ENCODE measurements at places on chromosomes 3 and 15.
A peak's percentile ranks its signal among the peaks of the same experiment; 100 is the strongest.

- DNase-seq = no peak
Measured at GRCh38 chr15:80471881-80472280, 67.7 kb downstream of the ARNT2 start.

GRCh38 chr3:72129501-72130094 is 344.6 kb upstream of the PROK2 start:
- DNase-seq = no peak

DNA sequence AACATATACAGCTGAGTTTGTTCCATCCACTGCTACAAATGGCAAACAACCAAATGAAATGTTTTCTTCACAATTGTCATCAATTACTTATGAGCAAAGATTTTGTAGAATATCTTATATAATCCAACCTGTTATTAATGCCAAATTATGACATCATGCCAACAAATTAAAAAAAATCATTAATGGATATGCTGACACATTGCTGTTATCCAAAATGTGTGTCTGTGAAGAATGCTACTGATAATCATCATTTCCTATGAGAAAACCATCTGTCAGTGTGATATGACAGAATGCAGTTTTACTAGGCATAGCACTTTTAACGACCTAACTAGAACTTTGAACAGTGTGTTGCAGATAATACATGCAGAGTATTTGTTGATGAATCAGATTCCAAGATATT is 556.5 kb upstream of the KCNMB2 start:
- DNase-seq = no peak

GRCh38 chr15:38652998-38653397 is 88.4 kb upstream of the RASGRP1 start:
- DNase-seq = peak; percentile 45

DNA sequence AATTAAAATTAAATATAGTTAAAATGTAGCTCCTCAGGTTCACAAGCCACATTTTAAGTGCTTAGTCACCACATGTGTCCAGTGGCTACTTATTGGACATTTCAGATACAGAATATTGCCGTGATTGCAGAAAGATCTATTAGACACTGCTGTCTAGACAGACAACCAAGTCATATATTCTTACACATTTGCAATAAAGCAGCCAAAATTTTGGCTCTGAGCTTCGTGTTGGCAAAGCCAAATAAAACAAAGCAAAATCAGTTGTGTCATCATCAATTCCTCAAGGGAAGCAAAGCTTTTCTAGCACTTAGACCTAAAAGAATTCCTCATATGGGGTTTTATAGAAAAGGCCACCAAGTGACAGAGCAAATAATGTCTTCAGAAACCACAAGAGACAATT is 193.1 kb upstream of the LPP start:
- no peak for DNase-seq

GRCh38 chr15:73599934-73600333 is 33.3 kb downstream of the NPTN start:
- DNase-seq = no peak

GRCh38 chr3:139894643-139894989 is 40.4 kb upstream of the CLSTN2 start:
- DNase-seq = no peak

DNA sequence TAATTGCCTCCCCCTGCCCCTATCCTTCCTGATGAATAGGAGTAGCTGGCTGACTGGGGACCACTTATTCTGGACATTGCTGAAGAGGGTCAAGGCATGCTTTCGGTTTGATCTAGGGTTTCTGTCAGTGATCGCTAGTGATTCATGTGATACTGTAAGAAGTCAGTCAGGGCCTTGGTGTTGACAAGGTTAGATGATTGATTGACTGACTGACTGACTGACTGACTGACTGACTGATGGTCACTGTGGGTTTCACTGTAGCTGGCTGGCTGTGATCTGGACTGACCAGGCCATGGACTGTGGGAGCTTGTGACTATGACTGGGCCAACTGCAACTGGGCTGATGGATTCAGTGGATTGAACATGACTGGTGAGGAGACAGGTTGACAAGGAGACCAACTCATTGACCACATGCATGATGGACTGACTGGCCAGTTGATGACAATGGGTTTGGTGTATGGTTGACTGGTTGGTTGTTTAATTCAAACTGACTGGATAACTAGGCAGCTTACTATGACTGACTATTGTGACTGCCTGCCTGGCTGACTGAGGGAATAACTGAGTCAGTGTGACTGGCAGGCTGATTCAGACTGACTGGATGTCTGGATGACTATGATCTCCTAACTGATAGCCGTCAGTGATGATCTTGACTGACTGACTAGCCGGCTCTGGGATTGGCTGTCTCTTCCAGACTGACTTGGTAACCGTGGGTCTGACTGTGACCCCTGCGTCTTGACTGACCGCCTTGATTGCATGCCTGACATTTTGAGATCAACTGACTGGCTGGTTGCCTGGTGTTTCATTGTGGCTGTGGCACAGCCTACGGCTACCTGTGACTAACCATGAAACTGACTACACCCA is 509.9 kb downstream of the SHQ1 start:
- peak; percentile 44 for DNase-seq

DNA sequence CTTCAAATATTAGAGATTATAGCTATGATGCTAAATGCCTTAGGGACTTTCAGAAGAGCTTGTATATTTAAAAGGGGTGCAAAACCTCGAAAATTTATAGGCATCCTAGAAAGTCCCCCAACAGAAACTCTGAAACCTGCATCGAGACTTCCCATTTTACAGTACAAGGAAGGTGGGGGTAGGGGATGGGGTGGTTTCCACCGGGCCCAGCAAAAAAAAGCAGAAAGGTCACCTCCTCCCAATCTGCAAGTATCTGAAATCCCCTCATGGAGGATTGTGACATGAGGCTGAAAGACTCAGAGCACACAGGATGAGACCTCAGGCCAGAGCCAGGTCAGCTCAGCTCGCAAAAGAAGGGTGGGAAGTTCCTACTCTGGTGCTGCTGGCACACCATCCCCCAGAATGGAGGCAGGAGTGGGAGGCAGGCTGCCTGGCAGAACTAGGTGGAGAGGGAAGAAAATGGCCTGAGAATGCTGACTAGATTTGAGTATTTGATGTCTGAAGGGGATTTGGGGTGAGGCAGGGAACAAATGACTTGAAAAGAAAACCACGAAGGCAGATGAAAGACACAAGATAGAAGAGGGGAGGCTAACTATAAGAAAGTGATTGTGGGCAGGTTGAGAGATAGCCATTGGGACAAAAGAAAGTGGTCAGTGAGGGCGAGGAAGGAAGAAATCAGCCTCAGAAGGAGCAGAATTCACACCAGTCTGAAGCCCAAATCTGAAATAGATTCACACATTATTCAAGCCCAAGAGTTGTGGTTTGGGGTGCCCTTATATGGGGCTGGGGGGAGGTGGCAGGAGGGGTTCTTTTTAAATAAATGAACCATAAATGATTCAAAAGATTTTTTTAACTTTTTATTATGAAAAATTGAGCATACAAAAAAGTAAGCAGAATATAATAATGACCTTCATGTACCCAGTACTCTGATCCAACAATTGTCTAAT is 22.5 kb upstream of the TSC22D2 start:
- DNase-seq = no peak

- no peak for DNase-seq
Measured at GRCh38 chr15:90929246-90930019, 2.9 kb downstream of the HDDC3 start.

- DNase-seq = no peak
Measured at GRCh38 chr3:128146201-128146600, 7.1 kb upstream of the EEFSEC start.

DNA sequence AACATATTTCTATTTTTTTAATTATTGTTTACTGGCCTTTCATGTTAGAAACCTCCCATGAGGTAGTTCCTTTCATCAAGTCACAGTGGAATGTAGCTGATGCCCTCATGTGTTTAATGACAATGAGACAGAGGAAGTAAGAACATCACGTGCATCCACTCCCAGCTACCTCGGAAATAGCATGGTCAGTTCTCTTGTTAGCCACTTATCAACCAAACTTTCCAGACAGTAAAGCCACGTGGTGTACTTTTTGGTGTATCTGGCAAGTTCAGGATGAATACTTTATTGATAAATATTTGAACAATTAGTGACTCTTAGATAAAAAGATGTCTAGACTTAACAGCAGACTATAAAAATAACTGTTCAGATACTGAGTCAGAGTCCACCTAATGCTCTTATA is 781.7 kb downstream of the MECOM start:
- no peak for DNase-seq

GRCh38 chr3:150639262-150639661 is 36.1 kb downstream of the SELENOT start:
- no peak for DNase-seq

DNA sequence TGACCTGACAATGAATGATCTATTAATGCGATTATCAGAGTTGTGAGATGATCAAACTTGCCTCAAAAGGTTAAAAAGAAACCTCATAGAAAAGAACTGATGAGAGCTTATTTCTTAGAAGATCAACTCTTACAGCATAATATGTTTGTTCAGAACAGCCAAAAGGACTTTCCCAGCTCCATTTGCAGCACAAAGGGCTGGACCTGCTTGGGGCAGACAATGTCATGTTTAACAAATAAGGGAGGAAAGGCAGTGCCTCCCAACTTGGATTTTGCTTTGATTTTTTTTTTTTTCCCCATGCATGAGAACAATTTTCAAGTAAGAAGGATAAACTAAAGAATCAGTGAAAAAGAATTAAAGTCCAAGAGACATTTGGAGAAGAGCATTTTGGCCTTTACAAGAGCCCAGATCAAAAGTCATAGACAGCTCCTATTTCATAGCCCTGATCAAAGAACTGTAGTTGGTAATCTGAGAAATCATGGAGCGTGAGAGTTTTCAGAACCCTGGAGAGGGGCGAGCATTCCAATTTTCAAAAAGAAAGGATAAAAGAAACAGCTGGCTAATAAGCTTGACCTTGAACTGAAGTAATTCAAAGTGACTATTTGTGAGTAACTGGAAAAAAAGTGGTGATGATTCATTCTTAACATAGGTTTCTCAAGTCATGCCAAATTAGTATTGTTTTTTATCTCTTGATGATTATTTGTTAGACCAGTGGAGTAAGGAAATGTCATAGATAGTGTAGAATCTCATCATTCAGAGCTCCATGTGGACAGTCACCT is 136.0 kb upstream of the CFAP20DC start:
- no peak for DNase-seq

- DNase-seq = no peak
Measured at GRCh38 chr15:32861761-32862160, 144.0 kb downstream of the GREM1 start.

DNA sequence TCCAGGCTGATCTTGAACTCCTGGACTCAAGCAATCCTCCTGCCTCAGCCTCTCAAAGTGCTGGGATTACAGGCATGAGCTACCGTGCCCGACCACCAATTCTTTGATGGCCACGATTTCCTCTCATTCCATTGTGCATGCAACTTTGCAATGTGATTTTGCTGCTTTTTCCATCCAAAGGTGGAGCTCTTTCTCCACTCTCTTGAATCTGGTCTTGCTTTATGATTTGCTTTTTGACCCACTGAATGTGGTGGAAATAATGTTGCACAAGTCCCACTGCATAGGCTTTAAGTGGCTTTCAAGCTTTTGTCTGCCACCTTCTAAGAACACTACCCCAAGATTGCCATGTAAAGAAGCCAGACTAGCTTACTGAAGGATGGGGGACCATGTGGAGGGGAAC is 10.6 kb downstream of the RPS27L start:
- no peak for DNase-seq

- DNase-seq = no peak
Measured at GRCh38 chr3:118850687-118851086, 184.0 kb downstream of the IGSF11 start.

- no peak for DNase-seq
Measured at GRCh38 chr3:190495354-190495753, 18.5 kb upstream of the IL1RAP start.

DNA sequence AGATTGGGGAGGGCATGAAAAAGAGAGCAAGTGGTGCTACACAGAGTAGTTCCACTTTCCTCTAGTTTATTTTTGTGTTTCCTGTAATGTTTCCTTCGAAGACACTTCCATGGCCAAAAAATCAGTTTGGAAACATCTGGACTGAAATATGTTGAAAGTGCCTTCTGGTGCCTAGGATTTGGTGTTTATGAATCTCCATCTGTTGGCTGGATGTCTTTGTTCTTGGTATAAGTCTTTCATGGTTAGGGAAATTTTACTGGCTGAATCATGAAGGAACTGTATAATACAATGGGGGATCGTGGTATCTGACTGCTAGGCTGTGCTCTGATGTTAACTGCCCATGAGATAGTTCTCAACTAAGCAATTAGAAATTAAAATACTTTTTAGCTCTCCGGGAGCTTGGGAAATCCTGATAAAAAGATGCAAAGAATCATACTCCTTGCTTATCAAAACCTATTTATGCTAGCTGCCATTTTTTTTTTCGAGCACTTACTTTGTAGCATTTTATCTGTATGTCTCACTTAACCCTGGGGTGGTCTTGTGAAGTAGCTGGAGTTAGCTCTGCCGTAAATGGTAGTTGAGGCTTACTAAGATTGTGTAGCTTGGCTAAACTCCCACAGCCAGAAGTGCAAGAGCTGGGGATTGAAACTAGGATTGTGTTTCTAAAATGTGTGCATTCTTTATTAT is 21.9 kb downstream of the AKAP13 start:
- no peak for DNase-seq

DNA sequence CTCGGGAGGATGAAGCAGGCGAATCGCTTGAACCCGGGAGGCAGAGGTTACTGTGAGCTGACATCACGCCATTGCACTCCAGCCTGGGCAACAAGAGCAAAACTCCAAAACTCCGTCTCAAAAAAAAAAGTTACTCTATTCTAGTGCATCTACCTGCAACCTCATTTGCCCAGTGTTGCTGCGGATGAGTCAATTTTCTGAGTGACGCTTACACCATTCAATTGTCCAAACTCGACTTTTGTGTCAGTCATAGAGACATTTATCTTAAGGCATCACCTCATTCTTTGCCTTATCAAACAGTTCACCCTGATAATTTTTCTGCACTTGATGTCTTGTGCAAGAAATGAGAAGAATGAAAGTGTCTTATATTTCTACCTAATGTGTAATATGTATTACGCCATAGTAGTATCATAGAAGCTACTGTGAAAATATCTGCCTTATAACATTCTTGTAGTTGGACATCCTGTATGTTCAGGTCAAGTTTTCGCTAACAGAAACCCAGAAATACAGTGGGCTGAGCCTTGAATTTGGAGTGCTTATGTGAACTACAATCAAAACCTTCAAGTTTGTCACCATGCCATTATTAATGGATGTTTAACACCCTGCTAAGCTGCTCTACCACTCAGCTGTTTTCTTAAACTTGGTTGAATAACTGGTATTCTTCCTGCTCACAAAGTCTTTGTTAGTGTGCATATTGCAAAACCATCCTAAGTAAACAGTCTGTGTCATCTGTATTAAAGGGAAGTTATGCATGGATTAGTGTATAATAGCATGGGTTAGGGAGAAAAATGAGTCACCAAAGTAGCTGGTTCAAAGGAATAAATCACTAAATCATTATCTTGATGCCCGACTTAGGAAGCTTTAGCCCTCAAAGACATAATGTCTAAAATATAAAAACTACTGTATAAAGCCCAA is 531.0 kb upstream of the NR2F2 start:
- DNase-seq = no peak

All from activated CD8-positive, alpha-beta memory T cell treated with anti-CD3 and anti-CD28 coated beads for 4 hours (primary cell).